K562 (cell line): ENCODE measurements at places on chromosomes 3 and 15. TPM values are rescaled to one million over a fixed set of nuclear protein-coding genes. Genes with fewer than 3 reads are reported as not detected.

- no peaks in the 10 kb centered on the region for H3K36me3 ChIP-seq
- H3K4me3 ChIP-seq = no peak overlapping the region
- H3K4me1 ChIP-seq = no peaks in the 10 kb centered on the region
- no peaks in the 10 kb centered on the region for H3K27me3 ChIP-seq
- H3K27ac ChIP-seq = no peak overlapping the region
- no peak for DNase-seq
These were observed 127.6 kb upstream of the LPP start for GRCh38 chr3:188026191-188026968.

DNA sequence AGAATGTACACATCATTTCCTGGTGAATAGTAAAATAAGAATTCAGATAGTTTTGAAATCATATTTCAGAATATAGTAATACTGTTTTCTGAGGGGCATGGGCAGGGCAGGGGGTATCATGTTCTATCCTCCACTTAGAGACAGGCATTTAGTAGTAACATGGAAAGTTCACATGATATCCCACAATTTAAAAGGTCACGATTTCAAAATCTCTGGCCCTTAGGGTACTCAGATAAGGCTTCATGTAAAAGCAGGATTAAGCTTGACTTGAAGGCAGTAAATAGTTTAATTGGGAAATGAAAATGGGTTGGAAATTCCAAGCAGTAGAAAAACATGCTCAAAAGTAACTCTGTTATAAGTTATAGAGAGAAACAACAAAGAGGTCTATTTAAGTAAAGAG, 353.2 kb upstream of the AGTR1 start:
- H3K4me1 ChIP-seq = no peaks in the 10 kb centered on the region
- no peak for DNase-seq
- no peaks in the 10 kb centered on the region for H3K36me3 ChIP-seq
- H3K27me3 ChIP-seq = no peaks in the 10 kb centered on the region
- no peak overlapping the region for H3K4me3 ChIP-seq

DNA sequence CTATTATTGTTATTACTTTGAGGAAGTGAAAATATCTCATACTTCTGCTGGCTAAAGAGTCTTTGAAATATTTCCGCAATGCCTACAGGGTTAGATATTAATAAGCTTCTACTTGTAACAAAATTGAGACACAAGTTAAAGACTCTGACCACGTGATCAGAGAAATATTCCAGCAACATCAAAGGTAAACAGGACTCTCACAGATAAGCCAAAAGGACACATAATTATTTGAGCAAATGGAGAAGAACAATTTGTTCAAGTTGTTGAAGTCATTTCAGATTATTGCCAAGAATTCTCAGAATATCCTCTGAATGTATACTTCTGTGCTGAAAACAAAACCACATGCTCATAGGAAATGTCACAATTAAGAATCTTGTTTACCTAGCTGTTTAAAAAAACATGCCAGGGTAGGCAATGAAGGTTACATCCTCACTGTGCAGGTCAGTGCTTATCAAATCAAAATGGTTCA, 225.8 kb upstream of the ALCAM start:
- DNase-seq = no peak
- no peaks in the 10 kb centered on the region for H3K27me3 ChIP-seq
- H3K36me3 ChIP-seq = no peaks in the 10 kb centered on the region
- no peak overlapping the region for H3K4me3 ChIP-seq
- H3K4me1 ChIP-seq = no peaks in the 10 kb centered on the region

Gene CHRD
- total RNA-seq = 0.63 and 1.3 TPM in 2 replicates

- 0 out of 3 replicates have a peak overlapping the region, but pooled peaks have one; percentile 23 for H3K27ac ChIP-seq
- H3K27me3 ChIP-seq = no peaks in the 10 kb centered on the region
- peak; percentile 39 for DNase-seq
- no peak overlapping the region for H3K4me3 ChIP-seq
These were observed 233.3 kb downstream of the OPA1 start for GRCh38 chr3:193826159-193826795.

Gene WDR72
- not detected in 2 replicates for total RNA-seq

DNA sequence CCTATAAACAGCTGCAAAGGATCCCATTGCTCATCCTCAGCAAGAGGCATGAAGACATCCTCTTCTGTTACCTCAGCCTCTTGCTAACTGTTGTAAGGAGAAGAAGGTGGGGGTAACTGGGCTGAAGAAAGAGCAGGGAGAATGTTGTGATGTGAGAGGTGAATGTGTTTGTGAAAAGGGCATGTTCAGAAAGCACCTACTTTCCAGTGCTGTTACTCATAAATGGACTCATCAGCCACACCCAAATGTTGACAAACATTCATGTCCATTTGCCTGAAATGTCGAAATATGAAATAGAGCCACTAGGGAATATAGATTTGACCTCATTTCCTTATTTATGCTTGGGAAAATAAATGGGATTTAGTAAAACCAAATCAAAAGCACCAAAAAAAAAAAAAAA, 12.6 kb downstream of the SLC24A1 start:
- no peak for DNase-seq
- no peak overlapping the region for H3K4me3 ChIP-seq
- H3K36me3 ChIP-seq = no peaks in the 10 kb centered on the region
- H3K27me3 ChIP-seq = no peaks in the 10 kb centered on the region
- H3K27ac ChIP-seq = no peak overlapping the region

GRCh38 chr3:140386357-140387100, 291.3 kb upstream of the TRIM42 start:
- H3K27ac ChIP-seq = no peak overlapping the region
- H3K36me3 ChIP-seq = no peaks in the 10 kb centered on the region
- DNase-seq = no peak
- peaks cover 4% of the 10 kb centered on the region; the same call in 2 of the 3 replicates for H3K4me1 ChIP-seq

DNA sequence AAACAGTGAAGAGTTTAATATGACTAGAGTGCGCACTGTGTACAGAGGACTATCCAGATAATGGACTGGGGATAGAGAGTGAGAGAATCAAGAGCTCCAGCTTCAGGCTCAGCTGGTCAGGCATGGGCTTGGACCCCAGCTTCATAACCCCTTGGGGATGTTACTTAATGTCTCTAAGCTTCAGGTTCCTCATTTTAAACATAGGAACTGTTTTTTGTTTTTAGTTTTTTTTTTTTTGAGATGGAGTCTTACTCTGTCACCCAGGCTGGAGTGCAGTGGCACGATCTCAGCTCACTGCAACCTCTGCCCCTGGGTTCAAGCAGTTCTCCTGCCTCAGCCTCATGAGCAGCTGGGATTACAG, 9.9 kb upstream of the BRPF1 start:
- no peak overlapping the region for H3K27ac ChIP-seq
- peaks cover 13% of the 10 kb centered on the region; the same call in 2 of the 3 replicates for H3K27me3 ChIP-seq
- H3K36me3 ChIP-seq = no peaks in the 10 kb centered on the region
- peaks cover 3% of the 10 kb centered on the region; the same call in 2 of the 3 replicates for H3K4me1 ChIP-seq
- H3K4me3 ChIP-seq = no peak overlapping the region

Gene THSD4
- 0.04 and 0.18 TPM in 2 replicates for total RNA-seq
